Activated gamma-delta T cell treated with anti-CD3 and anti-CD28 coated beads, Interleukin-2, amount 50 U/mL, for 16 hours (primary cell): ENCODE measurements at places on chromosomes 13 and 19.

DNA sequence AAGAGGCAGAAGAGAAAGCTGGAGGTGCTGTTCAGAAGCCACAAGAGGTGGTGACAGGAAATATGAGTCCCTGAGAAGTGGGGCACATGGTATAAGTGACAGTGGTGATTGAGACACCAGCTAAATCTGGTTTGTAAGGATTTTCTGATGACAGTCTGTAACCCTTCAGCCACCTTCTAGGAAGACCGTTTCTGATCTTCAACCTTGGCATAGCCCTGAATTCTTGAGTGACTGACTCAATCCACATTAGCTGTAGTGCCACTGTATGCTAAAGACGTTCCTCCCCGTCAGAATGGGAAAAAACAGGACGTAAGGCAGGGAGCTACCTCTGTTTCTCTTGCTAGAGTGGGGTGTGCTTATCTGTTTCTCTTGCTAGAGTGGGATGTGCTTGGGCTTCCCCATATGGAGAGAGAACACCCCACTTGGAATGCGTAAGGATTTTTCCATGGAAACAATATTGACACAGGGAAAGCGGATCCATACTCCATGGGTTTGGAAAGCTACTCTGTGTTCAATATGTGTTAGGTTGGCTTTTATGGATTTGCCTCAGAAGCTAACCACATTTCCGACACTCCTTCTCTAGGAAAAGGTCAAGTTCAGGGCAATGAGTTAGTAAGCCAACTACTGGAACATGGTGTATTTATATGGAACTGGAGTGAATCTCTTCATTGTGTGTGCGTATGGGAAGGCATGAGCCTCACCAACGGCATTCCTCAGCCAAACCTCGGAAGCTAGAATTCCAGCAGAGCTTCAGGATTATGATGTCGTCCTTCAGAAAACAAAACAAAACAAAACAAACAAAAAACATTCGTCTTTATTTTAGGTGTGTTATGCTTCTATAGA, 948.8 kb upstream of the SLC10A2 start:
- DNase-seq: no peak

DNA sequence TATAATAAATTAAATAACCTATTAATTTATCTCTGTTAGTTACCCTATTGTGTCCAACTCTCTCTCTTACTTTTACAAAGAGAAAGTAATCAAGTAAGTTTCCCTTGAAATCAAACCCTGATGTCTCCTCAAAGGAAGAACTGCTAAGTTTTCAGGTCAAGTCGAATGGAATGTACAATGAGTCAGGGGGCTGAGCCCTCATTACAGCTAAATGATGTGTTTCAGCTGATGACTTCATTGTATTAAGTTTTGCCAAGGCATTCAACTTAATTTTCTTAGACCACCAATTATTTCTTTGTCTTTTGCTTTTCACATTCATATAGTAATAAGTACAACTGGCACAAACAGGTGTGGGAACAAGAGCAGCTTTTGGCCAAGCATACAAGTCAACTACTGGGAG, 54.7 kb upstream of the DCT start:
- DNase-seq: no peak

DNA sequence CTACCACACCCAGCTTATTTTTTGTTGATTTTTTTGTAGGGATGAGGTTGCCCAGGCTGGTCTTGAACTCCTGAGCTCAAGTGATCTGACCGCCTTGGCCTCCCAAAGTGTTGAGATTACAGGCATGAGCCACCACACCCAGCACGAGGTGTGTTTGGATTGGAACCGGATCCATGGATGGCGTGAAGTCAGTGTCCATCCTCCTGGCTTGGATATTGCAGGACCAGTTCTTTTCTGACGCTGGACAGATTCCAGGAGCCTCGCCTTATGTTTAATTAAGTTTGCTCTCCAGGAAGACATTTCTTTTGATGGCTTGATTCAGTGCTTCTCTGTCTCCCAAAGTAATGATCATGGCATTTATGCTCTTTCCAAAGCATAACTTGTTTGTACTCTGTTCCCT, 14.4 kb upstream of the RFXAP start:
- no peak for DNase-seq

GRCh38 chr19:35249146-35249847, 495 bp downstream of the LSR start:
- no peak for DNase-seq

DNA sequence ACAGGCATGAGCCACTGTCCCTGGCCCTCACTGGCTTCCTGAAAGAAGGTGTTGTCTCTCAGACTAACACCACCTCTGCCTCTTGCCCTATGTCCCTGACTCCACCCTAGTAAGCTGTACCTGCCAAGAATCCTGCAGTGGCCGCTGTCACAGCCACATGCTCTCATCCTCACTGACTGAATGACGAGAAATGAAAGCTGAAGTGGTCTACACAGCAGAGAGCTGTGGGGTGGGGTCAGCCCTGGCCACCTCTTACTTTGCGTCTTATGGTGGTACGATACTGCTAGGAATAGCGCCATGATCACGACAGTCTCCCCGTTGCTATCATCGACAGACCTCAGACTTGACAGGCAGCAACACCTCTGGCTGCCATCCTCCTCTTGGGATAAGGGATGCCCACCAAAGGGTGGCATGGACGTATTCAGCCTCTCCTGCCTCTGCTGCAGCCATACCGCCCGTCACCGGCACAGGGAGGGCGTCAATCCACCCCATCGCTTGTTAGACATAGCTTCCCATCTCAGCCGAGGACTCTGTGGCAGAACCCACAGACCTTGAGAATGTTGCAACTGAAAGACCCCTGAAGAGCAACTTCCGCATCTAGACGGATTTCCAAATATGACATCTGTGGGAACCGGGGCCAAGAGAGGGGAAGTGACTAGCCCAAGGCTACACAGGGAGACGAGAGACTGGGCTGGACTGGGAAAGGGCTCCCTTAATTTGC, 809 bp downstream of the MYO1F start:
- no peak for DNase-seq

GRCh38 chr13:35812736-35813135, 318.4 kb downstream of the DCLK1 start:
- no peak for DNase-seq
